ENCODE measurements at places on chromosomes 1 and 21. TPM values are rescaled to one million over a fixed set of nuclear protein-coding genes. Genes with fewer than 3 reads are reported as not detected.

The S100A16 gene
- 145 TPM for polyA plus RNA-seq

The RCSD1 gene
- 23.2 TPM for polyA plus RNA-seq

The METTL13 gene
- 15.8 TPM for polyA plus RNA-seq

The GJB4 gene
- not detected for polyA plus RNA-seq

The CELA3A gene
- polyA plus RNA-seq: 53.2 TPM

The HPCAL4 gene
- polyA plus RNA-seq: 0.15 TPM
